IMR-90 (cell line): ENCODE measurements at places on chromosomes 7 and 10. TPM values are rescaled to one million over a fixed set of nuclear protein-coding genes. Genes with fewer than 3 reads are reported as not detected.

Gene BCAP29
- polyA plus RNA-seq: 21.1 and 35.1 TPM in 2 replicates

Gene GIMAP7
- polyA plus RNA-seq: not detected in 2 replicates

Gene RET
- 0.10 and 0.26 TPM in 2 replicates for polyA plus RNA-seq

DNA sequence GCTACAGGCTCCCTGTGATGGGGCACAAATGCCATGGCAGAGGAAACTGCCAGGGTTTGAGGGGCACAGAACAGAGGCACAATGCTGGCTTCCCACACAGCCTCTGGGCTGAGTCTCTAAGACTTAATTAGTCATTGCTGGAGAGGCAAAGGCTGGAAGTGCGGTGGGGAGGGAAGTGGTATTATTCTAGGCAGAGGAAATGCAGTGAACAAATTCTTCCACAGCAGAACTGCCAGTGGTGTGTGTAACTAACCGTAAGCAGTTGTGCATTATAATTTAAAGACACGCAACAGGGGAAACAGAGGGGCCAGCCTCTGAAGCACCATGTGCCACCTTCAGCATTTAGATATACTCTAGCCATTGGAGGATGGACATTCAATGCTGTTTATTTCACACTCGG, 12.8 kb downstream of the ICA1 start:
- DNase-seq: no peak
- H3K4me1 ChIP-seq: no peaks in the 10 kb centered on the region
- no peak overlapping the region for H3K27ac ChIP-seq
- no peaks in the 10 kb centered on the region for H3K36me3 ChIP-seq
- H3K27me3 ChIP-seq: no peaks in the 10 kb centered on the region

DNA sequence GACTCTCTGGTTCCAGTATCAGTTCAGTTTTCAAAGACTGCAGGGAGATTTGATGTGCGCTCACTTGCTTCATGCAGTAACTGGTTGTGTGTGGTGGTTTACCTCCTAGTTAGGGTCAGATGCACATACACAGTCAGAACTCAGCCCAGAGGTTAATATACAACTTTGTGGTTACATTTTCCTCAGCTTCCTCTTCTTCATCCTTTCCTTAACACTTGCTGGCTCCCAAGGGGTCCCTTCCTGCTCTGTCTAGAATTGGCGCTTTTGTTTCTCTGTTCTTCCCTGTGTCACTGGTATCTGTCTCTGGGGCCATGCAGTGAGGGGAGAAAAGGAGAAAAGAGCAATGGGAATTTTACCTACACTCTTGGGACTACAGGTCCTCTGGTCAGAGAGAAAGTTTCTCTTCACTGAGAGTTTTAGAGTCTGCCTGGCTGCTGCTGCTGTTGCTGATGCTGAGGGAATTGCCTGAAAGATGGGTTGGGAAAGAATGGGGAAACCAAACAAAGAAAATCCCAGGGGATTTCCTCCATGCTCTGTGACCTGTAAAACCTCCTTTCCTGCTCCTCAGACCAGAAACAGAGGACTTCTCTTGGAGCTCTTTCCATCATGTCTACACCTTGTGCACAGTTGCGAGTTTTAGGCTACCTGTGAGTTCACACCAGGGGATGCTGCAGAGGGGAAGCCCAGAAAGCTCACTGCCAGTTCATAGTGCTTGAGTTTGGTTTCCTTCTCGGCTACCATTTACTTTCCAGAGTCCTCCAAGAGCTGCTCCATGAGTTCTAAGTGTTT, 74.6 kb downstream of the WDFY4 start:
- no peak overlapping the region for H3K4me3 ChIP-seq
- H3K27ac ChIP-seq: no peak overlapping the region
- no peaks in the 10 kb centered on the region for H3K36me3 ChIP-seq

DNA sequence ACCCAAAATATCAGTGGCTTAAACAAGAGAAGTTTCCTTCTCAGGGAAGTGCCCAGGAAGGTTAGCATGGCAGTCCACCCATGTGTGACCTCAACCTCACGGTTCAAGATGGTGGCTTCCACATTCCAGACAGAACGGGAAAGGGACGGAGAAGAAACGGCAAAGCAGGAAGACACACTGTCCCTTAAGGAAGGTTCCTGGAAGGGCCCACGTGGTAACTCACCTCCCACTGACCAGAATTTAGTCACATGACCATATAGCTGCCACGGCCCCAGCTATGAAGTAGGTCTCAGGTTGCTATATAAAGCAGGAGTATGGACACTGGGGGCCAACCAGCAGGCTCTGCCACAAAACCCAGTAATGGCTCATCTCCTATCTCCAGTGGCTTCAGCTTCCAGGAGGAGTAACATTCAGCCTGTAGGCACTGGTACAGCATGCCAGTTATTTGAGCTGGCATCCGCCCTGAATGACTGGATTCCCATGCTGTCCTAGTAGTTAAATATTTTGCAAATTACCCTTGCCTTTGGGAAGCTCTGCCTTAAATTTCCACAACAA, 278.5 kb upstream of the KLF14 start:
- no peak for DNase-seq
- no peak overlapping the region for H3K4me3 ChIP-seq
- peaks cover 40% of the 10 kb centered on the region for H3K4me1 ChIP-seq
- H3K27ac ChIP-seq: peak overlapping the region; percentile 97
- no peaks in the 10 kb centered on the region for H3K27me3 ChIP-seq
- H3K36me3 ChIP-seq: no peaks in the 10 kb centered on the region

DNA sequence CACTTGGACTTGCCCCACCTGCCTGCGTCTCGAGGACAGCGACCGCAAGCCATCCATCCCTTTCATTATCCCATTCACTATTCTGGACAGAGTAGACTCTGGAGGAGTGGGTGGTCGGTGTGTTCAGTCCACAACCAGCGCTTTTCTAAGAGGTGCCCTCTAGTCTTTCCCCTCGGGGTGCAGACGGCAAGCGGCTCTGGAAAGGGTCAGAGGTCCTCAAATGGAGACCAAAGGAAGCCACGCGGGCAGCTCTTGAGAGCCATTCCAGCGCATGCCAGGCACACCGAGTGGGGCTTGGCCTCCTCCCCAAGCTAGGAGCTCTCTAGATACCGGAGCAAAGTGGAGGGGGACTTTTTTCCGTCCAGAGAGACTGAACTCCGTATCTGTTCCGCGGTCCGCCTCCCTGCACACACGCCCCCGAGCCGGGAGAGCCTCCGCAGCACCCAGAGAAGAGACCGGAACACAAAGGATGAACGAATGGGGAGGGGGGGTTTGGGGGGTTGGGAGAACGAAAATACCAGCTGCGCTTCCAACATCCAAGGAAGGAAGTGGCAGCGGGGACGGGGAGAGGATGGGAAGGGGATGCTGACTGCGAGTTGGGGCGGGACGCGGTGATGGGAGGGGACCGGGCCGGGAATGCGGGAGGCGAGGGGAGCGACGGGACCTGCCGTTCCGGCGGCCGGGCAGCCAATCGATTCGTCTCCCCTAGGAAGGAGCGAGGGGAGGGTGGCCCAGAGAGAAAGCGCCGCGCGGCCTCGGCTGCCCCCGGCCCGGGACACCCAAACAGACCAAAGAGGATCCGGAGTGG, 515 bp downstream of the GSDME start:
- H3K4me1 ChIP-seq: peaks cover 21% of the 10 kb centered on the region
- H3K36me3 ChIP-seq: no peaks in the 10 kb centered on the region; the same call in 1 of the 2 replicates
- H3K27ac ChIP-seq: peak overlapping the region; percentile 86
- H3K4me3 ChIP-seq: peak overlapping the region; percentile 76
- peak; percentile 59 for DNase-seq

Gene CPA2
- 0.05 TPM in 1 of 2 replicates, not detected in the other for polyA plus RNA-seq

- DNase-seq: no peak
- no peaks in the 10 kb centered on the region for H3K27me3 ChIP-seq
- no peak overlapping the region for H3K4me3 ChIP-seq
- no peaks in the 10 kb centered on the region for H3K36me3 ChIP-seq
- H3K4me1 ChIP-seq: no peaks in the 10 kb centered on the region
Observed at GRCh38 chr7:88001744-88002530, 67.9 kb downstream of the ADAM22 start.

- no peak for DNase-seq
- no peak overlapping the region for H3K27ac ChIP-seq
- no peaks in the 10 kb centered on the region for H3K27me3 ChIP-seq
Observed at GRCh38 chr10:81116990-81117389, 579.3 kb downstream of the SH2D4B start.

GRCh38 chr7:150860291-150860977, 8.1 kb downstream of the AOC1 start:
- no peaks in the 10 kb centered on the region for H3K4me1 ChIP-seq
- no peaks in the 10 kb centered on the region for H3K36me3 ChIP-seq
- H3K27ac ChIP-seq: no peak overlapping the region
- peaks cover under 1% of the 10 kb centered on the region; the same call in 1 of the 2 replicates for H3K27me3 ChIP-seq
- H3K4me3 ChIP-seq: no peak overlapping the region

DNA sequence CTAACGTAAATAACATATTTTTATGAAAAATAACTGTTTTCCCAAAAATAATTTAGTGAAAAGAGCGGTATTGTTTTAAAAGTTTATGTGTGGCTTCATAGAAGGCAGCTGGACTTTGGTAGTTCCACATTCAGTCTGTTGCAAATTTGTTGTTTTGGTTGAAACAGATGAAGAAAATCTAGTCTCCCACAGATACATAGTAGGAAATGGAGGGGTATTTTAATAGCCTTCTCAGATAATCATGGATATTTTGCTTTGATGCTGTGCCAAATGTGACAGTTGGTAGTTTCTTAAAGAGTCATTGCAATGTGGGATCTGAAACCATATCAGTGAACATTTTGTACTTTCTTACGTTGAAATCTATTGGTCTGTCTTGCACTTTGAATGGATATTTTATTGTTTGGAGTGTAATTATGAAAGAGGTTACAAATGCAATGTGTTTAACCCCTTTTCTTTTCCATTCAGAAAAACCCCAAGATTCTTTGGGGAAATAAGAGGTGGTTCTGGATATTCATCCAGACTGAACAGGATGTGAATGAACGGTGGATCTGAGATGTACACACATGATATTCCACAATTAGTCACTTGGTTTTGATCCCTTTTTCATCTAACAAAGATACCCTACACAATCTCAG, 10.4 kb downstream of the ZNF365 start:
- peaks cover 4% of the 10 kb centered on the region for H3K4me1 ChIP-seq
- H3K27ac ChIP-seq: no peak overlapping the region
- no peak for DNase-seq

DNA sequence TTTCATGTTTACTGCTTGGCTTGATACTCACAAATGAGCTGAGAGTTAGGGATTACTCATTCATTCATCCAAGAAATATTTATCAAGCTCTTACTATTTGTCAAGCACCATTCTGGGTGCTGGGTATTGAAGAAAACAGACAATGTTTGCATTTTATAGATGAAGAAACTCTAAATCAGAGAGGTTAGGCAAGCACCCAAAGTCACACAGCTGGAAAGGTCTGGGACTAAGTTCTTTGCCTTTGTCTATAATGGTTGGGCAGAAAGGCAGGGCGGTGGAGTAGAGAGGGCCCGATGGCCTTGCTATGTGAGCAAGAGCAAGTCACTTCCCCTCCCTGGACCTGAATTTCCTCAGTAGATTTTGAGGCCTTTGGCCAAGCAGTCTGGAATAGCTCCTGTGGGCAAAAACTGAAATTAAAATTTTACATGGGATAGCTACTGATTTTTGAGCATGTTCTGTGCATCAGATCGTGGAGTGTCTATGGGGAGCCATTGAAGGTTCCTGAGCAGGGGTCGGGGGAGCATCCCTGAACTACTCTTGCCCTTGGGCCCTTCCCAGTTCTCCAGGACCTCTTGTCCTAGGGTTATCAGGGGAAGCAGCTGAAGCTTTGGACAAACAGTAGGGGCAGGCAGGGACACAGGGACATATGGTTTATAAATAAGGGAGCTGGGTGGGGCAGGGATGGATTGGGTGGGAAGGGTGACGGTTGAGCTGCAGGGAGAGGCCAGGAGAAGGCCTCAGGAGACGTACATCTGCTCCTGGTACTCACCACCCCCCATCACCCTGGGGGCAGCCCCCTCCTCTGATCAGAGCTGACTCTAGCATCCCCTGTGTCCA, 23.3 kb downstream of the AQP1 start:
- DNase-seq: no peak
- no peak overlapping the region for H3K27ac ChIP-seq
- peaks cover 25% of the 10 kb centered on the region for H3K27me3 ChIP-seq
- no peaks in the 10 kb centered on the region for H3K36me3 ChIP-seq
- H3K4me1 ChIP-seq: no peaks in the 10 kb centered on the region

GRCh38 chr7:130719541-130719940, 14.5 kb downstream of the KLF14 start:
- peaks cover 32% of the 10 kb centered on the region for H3K27me3 ChIP-seq
- no peak overlapping the region for H3K4me3 ChIP-seq
- H3K4me1 ChIP-seq: no peaks in the 10 kb centered on the region
- no peaks in the 10 kb centered on the region for H3K36me3 ChIP-seq
- DNase-seq: no peak
- H3K27ac ChIP-seq: no peak overlapping the region

Gene NODAL
- polyA plus RNA-seq: not detected in 2 replicates

DNA sequence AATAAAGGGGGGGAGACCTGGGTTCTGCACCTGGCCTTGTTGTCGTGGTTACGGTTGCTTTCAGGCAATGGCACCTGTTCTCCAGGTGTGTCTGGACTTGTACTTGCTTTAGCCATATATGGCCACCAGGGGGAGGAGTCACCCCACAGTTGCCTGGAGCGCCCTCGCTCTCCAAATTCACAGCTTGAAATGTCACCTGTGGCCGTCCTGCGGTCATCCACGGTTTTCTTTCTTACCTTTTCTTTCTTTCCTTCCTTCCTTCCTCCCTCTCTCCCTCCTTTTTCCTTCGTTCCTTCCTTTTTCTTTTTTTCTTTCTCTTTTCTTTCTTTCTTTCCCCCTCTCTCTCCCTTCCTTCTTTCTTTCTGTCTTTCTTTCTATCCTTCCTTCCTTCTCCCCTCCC, 157.2 kb upstream of the ZNF92 start:
- H3K27me3 ChIP-seq: no peaks in the 10 kb centered on the region
- no peak overlapping the region for H3K27ac ChIP-seq
- no peaks in the 10 kb centered on the region for H3K36me3 ChIP-seq
- H3K4me1 ChIP-seq: no peaks in the 10 kb centered on the region
- H3K4me3 ChIP-seq: no peak overlapping the region

Gene HOXA5
- polyA plus RNA-seq: 28.1 and 29.4 TPM in 2 replicates

- DNase-seq: peak; percentile 41
- no peak overlapping the region for H3K27ac ChIP-seq
- H3K27me3 ChIP-seq: no peaks in the 10 kb centered on the region
- H3K4me3 ChIP-seq: no peak overlapping the region
- H3K4me1 ChIP-seq: peaks cover 26% of the 10 kb centered on the region
- no peaks in the 10 kb centered on the region for H3K36me3 ChIP-seq
Observed at GRCh38 chr7:2523941-2524807, 4.6 kb downstream of the LFNG start.

Gene ZP3
- 0.42 and 0.67 TPM in 2 replicates for polyA plus RNA-seq

GRCh38 chr10:218798-219197, 83.5 kb downstream of the ZMYND11 start:
- H3K27ac ChIP-seq: no peak overlapping the region
- H3K27me3 ChIP-seq: no peaks in the 10 kb centered on the region
- DNase-seq: no peak
- H3K4me1 ChIP-seq: no peaks in the 10 kb centered on the region
- peaks cover 4% of the 10 kb centered on the region for H3K36me3 ChIP-seq
- H3K4me3 ChIP-seq: no peak overlapping the region

Gene GFRA1
- 9.3 and 9.5 TPM in 2 replicates for polyA plus RNA-seq

Gene SPDYE2
- polyA plus RNA-seq: not detected in 2 replicates
